ENCODE measurements at places on chromosomes 7 and 10. TPM values are rescaled to one million over a fixed set of nuclear protein-coding genes. Genes with fewer than 3 reads are reported as not detected.

Gene CHST3
- total RNA-seq: 28.8 TPM

Gene SKIDA1
- total RNA-seq: 0.36 TPM

Gene VWA2
- 1.4 TPM for total RNA-seq

Gene FBH1
- total RNA-seq: 82.4 TPM

Gene TMEM213
- total RNA-seq: not detected

Gene FEZF1
- not detected for total RNA-seq

Gene BAIAP2L1
- total RNA-seq: 3.4 TPM

Gene GRID2IP
- total RNA-seq: not detected

Gene PLXDC2
- 54.0 TPM for total RNA-seq

Gene ADRA2A
- 81.3 TPM for total RNA-seq

Gene BMPER
- 27.0 TPM for total RNA-seq

Gene BLNK
- 0.48 TPM for total RNA-seq

Gene FRG2B
- total RNA-seq: not detected

Gene SLC13A4
- total RNA-seq: 0.79 TPM

Gene CPA2
- not detected for total RNA-seq

Gene GJD4
- total RNA-seq: not detected

Gene KNDC1
- 1.6 TPM for total RNA-seq
